ENCODE measurements at places on chromosomes 2 and 18. TPM values are rescaled to one million over a fixed set of nuclear protein-coding genes. Genes with fewer than 3 reads are reported as not detected.
A peak's percentile ranks its signal among the peaks of the same experiment; 100 is the strongest.

DNA sequence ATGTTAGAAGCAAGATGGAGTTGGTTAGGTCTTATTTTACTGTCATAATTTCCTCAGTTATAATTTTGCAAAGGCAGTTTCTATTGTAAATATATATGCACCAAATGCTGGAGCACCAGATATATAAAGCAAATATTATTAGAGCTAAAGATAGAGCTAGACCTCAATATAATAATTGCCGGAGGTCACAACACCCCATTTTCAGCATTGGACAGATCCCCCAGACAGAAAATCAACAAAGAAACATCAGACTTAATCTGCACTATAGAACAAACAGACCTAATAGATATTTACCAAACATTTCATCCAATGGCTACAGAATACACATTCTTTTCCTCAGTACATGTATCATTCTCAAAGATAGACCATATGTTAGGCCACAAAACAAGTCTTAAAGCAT is 115.2 kb downstream of the CABYR start:
- peak overlapping the region; percentile 9 for H3K27ac ChIP-seq
- H3K27me3 ChIP-seq: no peaks in the 10 kb centered on the region
- DNase-seq: no peak
- no peak overlapping the region for H3K4me3 ChIP-seq
- no peaks in the 10 kb centered on the region for H3K36me3 ChIP-seq
- H3K4me1 ChIP-seq: no peaks in the 10 kb centered on the region

DNA sequence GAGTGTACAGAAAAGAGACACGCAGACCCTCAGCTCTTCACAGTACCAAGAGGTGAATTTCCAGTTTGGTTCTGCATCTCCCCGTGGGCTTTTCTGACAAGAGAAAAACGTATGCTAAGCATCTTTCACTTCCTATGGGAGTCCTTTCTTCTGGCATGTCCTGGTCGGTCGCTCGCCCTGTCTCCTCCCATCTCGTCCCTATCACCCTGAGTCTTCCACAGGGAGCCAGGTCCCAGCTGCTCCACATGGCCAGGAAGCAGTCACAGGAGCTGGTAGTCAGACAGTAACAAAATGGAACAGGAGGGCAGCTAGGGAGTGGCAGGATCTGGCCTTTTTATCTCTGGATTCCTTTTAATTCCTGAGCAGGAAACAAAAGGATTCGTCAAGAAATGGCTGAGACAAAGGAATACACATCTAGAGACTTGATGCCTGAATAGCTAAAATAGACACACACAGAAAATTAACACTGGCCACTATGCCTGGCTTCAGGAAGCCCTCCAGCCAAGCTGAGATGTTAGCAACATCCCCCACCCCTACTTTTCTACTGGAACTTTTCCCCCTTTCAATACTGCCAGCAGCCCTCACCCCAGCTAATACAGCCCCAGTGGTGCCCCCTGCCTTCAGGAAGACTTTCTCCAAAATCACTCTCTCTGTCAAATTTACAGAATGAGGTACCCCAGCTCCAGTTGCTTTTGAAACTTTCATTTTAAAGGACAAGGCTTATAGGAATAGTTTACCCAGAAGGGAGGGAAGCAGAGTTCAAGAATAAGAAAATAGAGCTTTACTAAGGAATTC is 136.1 kb downstream of the DNER start:
- H3K4me1 ChIP-seq: peaks cover 24% of the 10 kb centered on the region
- DNase-seq: no peak
- no peak overlapping the region for H3K4me3 ChIP-seq
- H3K36me3 ChIP-seq: peaks cover 78% of the 10 kb centered on the region
- H3K27me3 ChIP-seq: no peaks in the 10 kb centered on the region
- peak overlapping the region; percentile 57 for H3K27ac ChIP-seq

- H3K27me3 ChIP-seq: no peaks in the 10 kb centered on the region
- H3K27ac ChIP-seq: no peak overlapping the region
- H3K4me3 ChIP-seq: no peak overlapping the region
- no peak for DNase-seq
- H3K36me3 ChIP-seq: peaks cover 82% of the 10 kb centered on the region
Observed at GRCh38 chr18:692824-693223, 19.6 kb downstream of the ENOSF1 start.

Gene TCF23
- total RNA-seq: not detected

Gene LMAN2L
- 6.5 TPM for total RNA-seq
